ENCODE measurements at places on chromosomes 12 and 14.

- DNase-seq: no peak
Measured at GRCh38 chr14:44742202-44742601, 219.5 kb downstream of the KLHL28 start.

- no peak for DNase-seq
Measured at GRCh38 chr12:4172999-4173398, 100.6 kb upstream of the CCND2 start.

DNA sequence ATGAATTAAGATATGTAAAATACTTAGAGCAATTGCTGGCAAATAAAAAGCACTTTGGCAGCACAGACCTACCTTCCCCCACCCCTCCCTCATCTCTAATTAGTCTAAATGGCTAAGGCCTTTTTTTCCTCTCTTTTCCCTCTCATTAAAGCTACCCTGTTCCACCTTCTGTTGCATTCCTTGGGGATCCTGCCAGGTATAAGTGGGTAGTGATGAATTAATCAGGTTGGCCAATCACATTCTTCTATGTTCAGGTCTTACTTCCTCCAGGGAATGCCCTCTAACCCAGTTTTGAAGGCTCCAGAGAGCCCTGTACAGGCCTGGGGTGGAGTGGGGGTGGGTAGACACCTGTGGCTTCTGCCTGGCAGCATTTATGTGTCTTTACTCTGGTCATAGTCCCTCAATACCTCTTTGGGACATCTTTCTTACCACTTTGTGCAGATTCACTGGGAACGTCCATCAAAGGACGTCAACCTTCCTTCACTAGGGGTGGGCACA is 28.4 kb downstream of the HSPB8 start:
- no peak for DNase-seq

DNA sequence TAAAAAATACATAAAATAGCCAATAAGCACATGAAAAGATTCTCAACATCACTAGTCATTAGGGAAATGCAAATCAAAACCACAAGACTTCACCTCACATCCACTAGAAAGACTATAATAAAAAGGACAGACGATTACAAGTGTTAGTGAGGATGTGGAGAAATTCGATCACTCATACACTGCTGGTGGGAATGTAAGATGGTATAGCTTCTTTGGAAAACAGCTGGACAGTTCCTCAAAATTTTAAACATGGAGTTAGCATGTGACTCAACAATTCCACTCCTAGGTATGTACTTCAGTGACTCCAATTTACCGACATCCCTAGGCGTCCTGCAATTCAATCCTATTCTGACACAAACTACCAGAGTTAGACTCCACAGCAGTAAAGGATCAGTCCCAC is 13.7 kb downstream of the TRIM9 start:
- DNase-seq: no peak

DNA sequence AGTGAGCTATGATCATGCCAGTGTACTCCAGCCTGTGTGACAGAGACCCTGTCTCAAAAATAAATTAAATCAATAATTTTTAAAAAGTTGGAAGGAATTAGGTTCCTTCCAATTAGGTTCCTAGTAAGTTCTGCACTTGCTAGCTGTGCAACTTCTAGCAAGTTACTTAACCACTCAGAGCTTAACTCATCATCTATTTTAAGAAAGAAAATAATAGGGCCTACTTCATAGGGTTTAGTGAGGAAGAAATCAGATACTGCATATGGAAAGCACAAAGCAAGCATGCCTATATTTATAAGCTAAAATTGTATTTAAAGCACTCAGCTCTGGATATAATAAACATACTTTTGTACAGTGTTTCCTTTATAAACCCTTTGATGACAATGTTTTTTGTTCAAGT is 10.7 kb downstream of the FOXN3 start:
- no peak for DNase-seq

DNA sequence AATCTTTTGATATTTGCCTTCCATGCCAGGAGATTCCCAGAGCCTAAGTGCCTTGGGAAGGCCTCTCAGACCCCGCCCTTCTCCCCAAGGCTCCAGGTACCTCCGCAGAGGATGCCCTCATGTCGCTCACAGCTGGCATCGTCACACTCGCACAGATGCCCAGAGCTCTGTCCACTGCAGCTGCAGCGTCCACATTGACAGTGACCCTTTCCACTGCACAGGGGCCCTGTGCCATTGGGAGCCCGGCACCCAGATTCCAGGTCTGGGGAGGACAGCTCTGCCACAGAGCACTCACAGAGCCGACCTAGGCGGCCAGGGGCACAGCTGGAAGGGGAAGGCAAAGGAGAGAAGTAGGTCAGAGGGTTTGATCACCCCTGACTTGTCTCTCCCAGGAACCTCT is 12.3 kb upstream of the CSAD start:
- no peak for DNase-seq

DNA sequence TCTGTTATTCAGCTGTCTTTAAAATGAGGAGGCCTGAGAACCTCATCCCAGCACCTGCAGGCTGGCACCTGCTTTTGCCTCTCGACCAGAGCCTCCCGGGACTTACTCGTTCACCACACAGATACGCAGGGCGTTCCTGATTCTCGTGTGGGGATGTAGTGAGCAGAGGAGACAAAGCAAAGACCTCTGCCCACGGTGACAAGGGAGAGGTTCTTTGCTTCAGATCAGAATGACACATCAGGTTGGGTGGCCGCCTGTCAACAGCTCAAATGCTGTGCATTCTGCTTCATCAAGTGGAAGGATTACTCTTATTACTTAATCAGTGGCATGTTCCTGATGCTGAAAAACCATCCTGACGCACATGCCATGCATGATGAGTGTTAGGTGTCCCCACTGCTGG is 24.4 kb downstream of the DEGS2 start:
- DNase-seq: no peak

- no peak for DNase-seq
Measured at GRCh38 chr12:42541965-42542364, 47.6 kb downstream of the PRICKLE1 start.

DNA sequence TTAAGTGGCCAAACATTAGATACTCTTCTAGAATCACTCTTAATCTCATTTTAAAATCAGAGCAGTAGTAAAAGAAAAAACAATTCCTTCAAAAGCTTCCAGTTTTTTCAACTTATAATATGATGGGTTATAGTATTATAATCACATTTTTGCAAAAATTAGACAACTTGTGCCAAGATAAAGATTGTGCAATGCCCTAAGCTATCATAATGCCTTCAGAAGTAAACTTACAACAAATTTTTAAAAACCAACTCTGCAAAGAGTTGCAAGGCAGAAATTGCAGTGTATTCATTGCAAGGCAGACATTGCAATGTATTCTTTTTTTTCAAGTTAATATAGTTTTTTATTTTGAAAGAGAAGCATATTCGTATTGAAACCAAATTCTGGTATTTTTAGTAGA is 47.2 kb upstream of the KITLG start:
- DNase-seq: no peak

DNA sequence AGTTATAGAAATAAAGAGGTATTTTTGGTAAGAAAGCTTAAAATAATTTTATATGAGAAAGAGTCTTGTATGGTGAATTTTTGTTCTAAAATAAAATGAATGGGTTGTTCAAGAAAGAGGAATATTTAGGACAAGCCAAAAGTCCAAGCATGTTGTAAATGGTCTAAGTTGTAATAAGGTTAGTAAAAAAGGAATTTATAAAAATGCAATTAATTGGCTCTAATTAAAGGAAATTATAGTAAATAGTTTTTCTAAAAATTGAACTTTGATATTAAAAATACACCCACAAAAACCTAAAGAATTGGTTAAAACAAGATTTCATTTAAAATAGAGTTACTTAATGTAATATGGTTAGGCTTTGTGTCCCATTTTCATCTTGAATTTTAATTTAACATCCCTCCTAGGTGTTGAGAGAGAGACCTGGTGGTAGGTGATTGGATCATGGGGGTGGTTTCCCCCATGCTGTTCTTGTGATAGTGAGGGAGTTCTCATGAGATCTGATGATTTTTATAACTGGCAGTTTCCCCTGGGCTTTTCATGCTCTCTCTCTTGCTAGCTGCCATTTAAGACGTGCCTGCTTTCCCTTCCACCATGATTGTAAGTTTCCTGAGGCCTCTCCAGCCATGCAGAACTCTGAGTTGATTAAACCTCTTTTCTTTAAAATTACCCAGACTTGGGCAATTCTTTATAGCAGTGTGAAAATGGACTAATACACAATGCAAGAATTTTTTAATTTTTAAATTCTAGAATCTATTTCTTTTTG is 13.0 kb downstream of the SLC22A17 start:
- DNase-seq: no peak

DNA sequence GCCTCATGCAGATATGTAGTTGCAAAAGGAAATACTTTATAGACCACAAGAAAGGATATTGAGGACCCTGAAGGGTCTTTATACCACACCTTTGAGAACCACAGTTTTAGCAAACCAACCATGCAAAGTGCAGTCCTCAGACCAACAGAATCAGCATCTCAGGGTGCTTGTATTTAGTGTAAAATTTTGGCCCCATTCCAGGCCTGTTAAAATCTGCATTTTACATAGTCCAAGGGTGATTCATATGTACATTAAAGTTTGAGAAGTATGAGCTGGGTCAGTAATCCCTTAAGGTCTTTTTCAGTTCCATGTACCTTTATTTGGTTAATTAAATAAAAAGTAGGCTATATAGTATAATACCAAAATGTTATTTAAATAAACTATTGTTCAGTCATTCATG is 91.2 kb downstream of the WNK1 start:
- DNase-seq: no peak

- DNase-seq: no peak
Measured at GRCh38 chr12:51374856-51375255, 16.4 kb downstream of the GALNT6 start.

DNA sequence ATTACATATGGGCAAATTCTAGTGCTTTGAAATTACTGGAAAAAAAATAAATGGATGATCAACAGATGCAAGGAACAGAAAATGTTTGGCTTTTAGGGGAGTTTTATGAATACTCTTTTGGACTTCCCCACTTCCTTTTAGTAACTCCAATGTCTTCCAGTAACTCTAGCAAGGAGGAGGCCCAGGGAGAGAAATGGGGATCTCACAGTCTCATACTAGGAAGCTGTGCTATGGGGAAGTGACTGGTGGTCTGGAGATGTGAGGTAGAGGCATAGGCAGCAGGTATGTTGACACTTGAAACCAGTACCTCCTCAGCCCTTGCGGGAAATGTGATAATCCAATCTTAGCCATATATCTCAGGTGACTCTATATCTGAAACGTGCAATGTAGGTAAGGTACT is 68.1 kb downstream of the CRADD start:
- no peak for DNase-seq

GRCh38 chr12:115421350-115421749 is 737.4 kb upstream of the TBX3 start:
- no peak for DNase-seq

- DNase-seq: no peak
Measured at GRCh38 chr12:123749355-123749754, 12.7 kb upstream of the DNAH10 start.

DNA sequence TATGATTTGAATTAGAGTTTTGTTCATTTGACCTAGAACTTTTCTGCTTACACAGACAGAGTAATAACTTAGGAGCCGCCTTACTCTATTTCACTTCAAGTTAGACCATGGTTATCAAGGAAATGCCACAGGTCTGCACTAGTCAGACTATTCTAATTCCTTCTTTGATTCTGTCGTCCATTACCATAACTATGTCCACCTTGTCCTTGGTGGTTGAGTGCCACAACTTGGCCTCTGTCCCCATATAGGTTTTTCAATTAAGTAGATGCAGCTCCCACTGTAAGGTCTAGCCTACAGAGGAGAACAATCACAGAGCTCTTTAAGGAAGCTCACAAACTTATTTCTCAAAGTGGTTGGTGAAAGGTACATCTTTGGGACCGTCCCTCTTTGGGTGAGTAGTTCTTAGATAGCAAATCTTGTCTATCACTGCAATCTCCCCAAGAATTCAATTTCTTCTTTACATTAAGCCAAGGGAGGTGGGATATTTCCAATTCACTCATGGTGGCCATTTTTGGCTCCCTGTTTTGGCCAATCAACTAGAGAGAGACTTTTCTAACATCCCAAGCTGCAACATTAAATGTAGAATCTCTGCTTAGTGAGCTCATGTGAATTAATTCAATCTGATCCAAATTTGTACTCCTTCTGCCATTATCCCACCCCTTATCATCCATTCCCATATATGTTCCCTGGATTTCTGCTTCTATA is 434.6 kb downstream of the ADAMTS20 start:
- no peak for DNase-seq

GRCh38 chr14:62655166-62655565 is 390.1 kb downstream of the KCNH5 start:
- DNase-seq: no peak

DNA sequence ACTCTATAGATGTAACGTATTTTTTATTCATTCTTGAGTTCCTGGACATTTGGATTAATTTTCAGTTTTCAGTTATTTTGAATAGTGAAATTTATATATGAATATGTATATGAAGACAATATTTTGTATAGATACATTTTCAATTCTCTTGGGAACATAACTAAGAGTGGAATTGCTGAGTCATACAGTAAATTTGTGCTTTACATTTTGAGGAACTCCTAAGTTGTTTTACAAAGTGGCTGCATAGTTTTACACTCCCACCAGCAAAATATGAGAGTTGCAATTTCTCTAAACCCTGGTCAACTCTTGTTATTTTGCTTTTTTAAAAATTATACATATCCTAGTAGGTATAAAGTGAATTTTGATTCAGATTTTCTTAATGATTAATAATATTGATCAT is 1838.6 kb upstream of the SEL1L start:
- DNase-seq: no peak

- no peak for DNase-seq
Measured at GRCh38 chr12:68447797-68448260, 115.7 kb upstream of the MDM1 start.

- DNase-seq: no peak
Measured at GRCh38 chr12:2481951-2482350, 312.8 kb upstream of the FKBP4 start.

- DNase-seq: no peak
Measured at GRCh38 chr12:40223646-40224045, 1.2 kb upstream of the LRRK2 start.

DNA sequence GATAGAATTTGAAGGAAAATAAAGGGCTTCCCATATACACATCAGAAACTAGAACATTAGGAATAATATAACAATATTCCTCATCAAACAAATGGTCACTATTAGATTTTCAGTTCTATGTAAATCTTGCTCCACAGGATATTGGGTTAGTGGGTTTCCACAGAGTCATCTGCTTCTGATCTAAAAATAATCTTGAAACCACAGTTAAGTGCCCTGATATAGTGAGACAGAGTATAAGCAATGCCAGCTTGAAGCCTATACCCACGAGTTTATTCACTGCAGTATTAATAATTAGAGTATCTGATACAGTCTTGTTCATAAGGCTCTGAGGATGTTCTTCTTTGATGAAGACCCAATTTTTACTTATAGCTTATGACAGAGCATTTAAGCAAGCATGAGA is 74.5 kb upstream of the ATF7IP start:
- no peak for DNase-seq

DNA sequence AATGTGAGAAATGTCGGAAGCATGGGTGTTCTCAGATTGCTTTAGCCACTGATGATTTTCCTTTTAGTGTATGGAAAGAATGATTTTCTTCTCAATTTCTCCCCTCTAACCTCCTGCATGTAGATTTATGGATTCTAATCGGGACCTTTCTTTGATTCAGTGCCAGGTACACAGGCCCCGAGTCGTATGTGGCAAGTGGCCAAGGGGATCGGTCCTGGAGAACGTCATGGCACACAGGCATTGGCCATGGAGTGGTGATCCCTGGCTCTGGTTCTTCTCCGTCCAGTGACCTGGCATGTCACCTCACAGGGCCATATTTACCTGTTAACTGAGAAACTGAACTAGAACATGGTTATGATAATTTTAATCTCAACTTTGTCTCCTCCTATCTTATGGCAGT is 58.1 kb downstream of the ETV6 start:
- DNase-seq: no peak

GRCh38 chr14:42002141-42002540 is 395.5 kb downstream of the LRFN5 start:
- DNase-seq: no peak

Data from gastrocnemius medialis (tissue), 4 donors.